Mucosa of gallbladder (tissue), 1 donor: ENCODE measurements at places on chromosomes 3 and 15. TPM values are rescaled to one million over a fixed set of nuclear protein-coding genes. Genes with fewer than 3 reads are reported as not detected.

GRCh38 chr3:171458071-171458863, 1.9 kb downstream of the TNIK start:
- DNase-seq: peak; percentile 23

DNA sequence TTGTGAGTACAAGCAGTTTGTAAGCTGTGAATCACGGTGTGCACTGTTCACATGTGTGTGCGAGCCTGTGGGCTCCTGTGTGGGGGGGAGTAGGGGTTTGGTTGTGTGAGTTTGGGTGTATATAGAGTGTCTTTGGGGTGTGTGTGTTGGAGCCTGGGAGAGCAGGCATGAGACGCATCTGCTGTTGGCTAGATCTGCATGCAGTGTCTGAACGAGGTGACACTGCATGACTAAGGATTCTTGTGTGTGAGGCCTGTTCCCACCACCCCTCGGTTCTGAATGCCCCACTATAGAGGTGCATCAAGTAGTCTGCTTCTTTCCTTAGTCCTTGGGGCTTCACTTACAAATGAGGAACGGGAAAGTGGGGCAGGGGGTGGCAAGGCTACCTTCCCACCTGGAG, 68.4 kb downstream of the MAGEF1 start:
- DNase-seq: no peak

DNA sequence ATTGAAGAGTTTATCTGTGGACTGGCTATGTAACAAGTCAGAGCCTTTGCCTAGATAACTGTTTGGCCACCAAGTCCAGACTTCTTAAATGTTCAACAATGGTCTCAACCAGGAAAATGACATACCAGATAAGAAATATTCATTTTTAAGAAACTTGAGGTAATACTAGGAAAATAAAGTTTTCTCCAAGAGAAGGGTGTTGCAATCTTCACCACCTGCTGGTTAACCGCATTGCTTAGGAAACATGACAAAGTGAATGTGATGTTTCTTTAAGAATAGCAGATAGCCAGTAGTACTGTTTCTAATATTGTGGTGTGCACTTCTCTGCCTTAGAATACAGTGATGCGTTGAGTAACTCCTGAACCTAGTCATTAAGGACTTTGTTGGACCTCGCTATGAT, 321.5 kb upstream of the CADM2 start:
- no peak for DNase-seq

GRCh38 chr15:92780843-92781242, 119.3 kb upstream of the CHD2 start:
- no peak for DNase-seq

GRCh38 chr3:147368561-147369221, 37.7 kb downstream of the ZIC4 start:
- no peak for DNase-seq

The GPR62 gene
- 0.55 TPM for total RNA-seq

The RPL39L gene
- 2.7 TPM for total RNA-seq

The CFAP20DC gene
- 1.9 TPM for total RNA-seq
